ENCODE measurements at places on chromosomes 12 and 14.

DNA sequence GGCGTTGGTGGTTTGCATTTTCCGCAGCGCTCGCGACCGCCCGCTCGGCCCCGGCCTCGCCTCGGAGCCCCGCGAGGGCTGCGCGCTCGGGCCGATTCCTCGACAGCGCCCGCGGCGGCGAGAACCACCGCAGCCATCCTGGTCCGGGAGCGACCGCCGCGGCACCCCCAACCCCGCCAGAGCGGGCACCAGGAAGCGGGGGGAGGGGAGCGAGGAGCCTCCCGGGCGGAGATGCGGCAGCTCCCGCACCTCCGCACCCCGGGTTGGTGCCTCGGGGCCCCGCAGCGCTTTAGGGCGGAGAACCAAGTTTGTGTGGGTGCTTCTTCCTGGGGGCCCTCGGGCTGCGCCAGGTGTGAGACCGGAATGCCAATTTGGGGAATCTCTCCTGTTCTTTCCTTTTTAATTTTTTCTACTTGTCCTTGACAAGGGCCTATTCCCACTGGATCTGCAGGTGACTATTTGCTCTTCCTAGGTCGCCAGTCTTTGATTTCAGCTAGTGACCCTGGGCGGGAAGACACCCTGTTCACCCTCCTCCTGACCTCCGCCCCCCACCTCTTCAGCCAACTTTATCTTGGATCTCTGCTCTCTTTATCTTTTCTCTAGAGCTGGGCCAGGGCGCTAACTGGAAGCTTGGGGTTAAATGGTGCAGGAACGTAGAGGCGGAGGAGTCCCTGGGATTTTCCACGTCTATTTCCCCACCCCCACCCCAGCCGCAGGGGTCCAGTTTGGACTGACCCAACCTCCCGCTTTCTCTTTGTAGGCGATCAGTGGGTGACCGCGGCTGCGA is at the start of gene SOCS2:
Gene SOCS2 (plus strand): TSS at position 751 of the 787 bp plus-strand sequence. CDS start 223 bp downstream, outside the sequence.
- DNase-seq = no peak

DNA sequence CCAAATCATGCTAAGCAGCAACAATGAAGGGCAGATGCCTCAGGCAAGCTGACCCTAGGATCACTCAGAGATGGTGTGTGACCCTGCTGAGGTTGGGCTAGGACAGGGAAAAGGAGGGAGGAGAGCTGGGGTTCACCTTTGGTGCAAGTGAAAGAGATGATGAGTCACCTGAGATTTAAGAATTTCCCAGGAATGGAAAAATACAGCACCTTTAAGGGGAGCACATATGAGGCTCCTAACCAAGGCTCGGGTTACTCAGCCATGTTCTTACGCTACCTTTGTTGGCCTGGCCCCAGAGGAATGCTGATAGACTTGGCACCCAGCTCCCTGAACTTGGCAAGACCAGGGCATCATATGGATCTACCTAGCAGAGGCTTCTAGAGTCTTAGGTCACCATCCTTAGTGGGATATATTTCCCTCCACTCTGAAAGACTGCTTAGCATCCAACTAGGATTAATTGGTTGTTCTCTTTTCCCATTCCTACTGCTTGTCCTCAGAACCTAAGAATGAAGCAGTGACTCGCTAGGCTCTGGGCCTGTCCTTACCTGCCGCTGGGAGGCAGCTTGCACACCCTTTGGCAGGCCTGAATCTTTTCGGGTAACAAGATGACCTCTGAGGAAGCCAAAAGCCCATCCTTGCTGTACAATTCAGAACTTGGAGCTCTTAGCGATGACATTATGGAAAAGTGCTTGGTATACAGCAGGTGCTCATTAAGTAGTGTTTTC is 4.0 kb upstream of the NAA25 start:
- no peak for DNase-seq

DNA sequence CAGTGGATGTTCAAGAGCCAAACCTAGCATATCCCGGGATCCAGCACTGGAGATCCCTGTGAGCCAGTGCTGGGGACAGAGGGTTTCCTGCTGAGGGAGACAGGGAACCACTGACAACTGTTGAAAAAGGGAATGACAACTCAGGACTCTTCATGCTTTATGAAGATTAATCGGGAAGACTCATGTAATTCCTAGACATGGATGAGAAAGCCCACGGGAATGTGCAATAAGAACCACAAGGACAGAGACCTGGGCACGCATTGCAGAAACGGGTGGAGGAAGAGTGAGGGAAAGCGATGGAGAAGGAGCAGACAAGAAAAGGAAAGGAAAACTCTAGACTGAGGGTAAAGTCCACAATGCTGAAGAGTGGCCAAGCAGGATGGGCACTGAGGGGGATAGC is 296.0 kb downstream of the PCNX1 start:
- no peak for DNase-seq

GRCh38 chr14:99664937-99665273 is 19.2 kb upstream of the CYP46A1 start:
- no peak for DNase-seq

- no peak for DNase-seq
Observed at GRCh38 chr12:112635036-112635435, 156.5 kb upstream of the RPH3A start.

DNA sequence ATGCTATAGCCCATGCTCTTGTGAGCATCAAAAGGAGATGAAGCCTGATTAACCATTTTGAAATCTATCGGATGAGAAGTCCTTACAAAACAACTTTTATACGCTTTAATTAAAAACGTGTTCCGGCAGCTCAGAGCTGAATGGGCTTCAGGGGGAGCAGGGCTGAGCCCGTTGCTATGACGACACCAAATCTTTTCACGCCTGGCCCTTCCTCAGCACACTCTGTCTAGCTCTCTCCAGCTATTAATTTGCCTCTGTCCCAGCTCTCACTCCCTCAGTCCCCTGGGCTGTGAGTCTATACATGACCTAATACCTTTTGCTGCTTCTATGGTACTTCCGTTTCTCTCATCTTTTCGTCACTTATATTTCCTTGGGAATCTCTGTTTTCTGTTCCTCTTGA is 15.8 kb downstream of the FOXA1 start:
- no peak for DNase-seq

DNA sequence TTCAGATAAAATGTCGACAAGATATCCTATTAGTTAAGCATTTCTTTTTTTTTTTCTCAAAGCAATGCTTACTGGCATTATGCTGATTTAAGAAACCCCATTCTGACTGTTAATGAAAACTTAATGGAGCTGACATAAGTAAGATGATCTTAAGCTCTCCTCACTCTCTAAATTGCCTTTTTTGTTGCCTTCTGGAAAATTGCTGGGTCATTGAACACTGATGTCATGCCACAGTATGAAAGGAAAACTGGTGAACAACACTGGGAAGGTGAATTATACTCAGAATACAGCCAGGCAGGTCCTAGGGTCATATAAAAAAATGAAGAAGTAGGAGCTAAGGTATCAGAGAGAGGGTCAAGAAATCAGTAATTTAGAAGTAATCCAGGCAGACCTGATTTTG is 179.9 kb downstream of the BTG1 start:
- no peak for DNase-seq

DNA sequence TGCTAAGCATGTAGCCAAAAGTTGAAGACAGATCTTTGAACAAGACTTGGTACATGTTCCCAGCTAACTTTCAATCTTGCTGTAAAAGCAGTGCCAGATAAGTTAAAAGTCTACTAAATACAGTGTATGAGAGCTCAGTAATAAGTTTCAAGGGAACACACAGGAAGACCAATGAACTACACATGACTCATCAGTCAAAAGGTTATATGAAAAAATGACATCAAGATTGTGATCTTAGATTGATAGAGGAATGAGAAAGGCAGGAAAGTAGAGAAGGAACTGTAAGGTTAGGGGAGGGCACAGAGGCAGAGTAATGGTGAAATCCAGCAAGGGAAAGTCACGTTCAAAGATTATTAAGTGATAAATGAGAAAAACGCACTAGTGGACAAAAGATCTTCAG is 249.9 kb upstream of the FLRT2 start:
- no peak for DNase-seq

DNA sequence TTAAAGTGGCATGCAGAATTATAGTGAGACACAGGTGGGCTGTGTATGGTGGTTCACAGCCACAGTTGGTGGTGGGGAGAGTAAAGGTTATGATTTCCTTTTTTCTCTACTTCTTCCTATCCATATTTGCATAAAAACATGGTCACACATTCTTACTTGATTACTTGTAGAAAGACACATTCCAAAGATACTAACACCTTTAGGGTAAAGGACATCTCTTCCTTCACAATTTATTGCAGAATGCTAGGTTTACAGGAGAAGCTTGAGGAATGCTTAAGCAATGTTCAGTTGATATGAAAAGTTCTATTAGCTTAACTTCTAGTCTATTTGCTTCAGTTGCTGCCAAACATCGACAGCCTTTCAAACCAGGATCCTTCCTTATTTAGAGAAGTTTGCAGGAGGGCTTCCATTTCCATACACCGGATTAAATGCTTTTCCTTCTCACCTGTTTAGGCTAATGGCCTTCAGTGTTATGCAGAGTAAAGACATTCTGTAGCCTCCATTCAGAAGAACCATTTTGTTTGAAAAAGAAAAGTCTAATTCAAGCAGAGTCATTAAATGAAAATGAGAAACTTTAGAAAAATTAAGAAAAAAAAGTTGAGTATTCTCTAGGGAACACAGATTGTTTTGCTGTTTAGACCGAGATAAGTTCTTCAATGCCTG is 2.6 kb upstream of the PHC1 start:
- no peak for DNase-seq

- DNase-seq = no peak
Observed at GRCh38 chr12:65946821-65947220, 122.5 kb downstream of the HMGA2 start.

Data from T1000 (cell line).